ENCODE measurements at places on chromosomes 5 and 9. TPM values are rescaled to one million over a fixed set of nuclear protein-coding genes. Genes with fewer than 3 reads are reported as not detected.

Gene GRXCR2
- total RNA-seq = not detected

Gene LSM11
- 8.7 TPM for total RNA-seq

Gene DMGDH
- 0.41 TPM for total RNA-seq

Gene PWWP2A
- 22.7 TPM for total RNA-seq

Gene SGCD
- total RNA-seq = not detected

Gene OXCT1
- 123 TPM for total RNA-seq

Gene SLC1A3
- not detected for total RNA-seq

Gene OBP2A
- not detected for total RNA-seq

Gene HSPA4
- total RNA-seq = 229 TPM
